Activated CD4-positive, alpha-beta memory T cell treated with anti-CD3 and anti-CD28 coated beads for 36 hours (primary cell): ENCODE measurements at places on chromosomes 3 and 15. TPM values are rescaled to one million over a fixed set of nuclear protein-coding genes. Genes with fewer than 3 reads are reported as not detected.

DNA sequence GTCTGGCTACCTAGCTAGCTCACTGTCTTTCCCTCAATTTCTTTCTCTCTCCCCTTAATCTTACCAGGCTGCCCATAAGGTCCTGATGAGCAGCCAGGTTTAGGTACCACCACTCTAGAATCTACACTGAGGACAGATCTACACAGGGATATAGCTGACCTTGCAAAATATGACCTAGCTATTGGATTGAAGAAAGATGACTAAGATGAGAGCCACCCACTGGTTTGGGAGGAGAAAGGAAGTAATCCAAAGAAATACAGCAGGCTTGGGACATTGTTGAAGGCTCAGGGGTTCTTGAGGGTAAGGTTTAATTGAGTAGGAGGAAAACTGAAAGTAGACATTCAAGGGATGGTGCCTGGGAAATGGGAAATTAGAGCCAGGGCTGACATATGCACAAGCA, 142.0 kb upstream of the TMC3 start:
- no peaks in the 10 kb centered on the region for H3K36me3 ChIP-seq
- no peak overlapping the region for H3K27ac ChIP-seq
- no peak overlapping the region for H3K4me3 ChIP-seq
- H3K27me3 ChIP-seq = peaks cover 13% of the 10 kb centered on the region
- H3K4me1 ChIP-seq = no peaks in the 10 kb centered on the region

GRCh38 chr3:18657858-18658820, 233.0 kb upstream of the SATB1 start:
- DNase-seq = peak; percentile 59
- peaks cover 78% of the 10 kb centered on the region for H3K4me1 ChIP-seq
- peak overlapping the region; percentile 78 for H3K27ac ChIP-seq
- H3K27me3 ChIP-seq = no peaks in the 10 kb centered on the region
- peak overlapping the region; percentile 67 for H3K4me3 ChIP-seq

- no peaks in the 10 kb centered on the region for H3K4me1 ChIP-seq
- no peak for DNase-seq
- no peaks in the 10 kb centered on the region for H3K27me3 ChIP-seq
- H3K27ac ChIP-seq = no peak overlapping the region
Observed at GRCh38 chr3:90069748-90070147, 962.3 kb downstream of the EPHA3 start.

The UQCRC1 gene
- total RNA-seq = 251 TPM
